NCI-H1436 (cell line): ENCODE measurements at places on chromosomes 2 and 18.

GRCh38 chr2:172550419-172550818 is 5.5 kb upstream of the PDK1 start:
- no peak for DNase-seq

- DNase-seq = no peak
Measured at GRCh38 chr18:8787371-8787670, 82.0 kb downstream of the MTCL1 start.

DNA sequence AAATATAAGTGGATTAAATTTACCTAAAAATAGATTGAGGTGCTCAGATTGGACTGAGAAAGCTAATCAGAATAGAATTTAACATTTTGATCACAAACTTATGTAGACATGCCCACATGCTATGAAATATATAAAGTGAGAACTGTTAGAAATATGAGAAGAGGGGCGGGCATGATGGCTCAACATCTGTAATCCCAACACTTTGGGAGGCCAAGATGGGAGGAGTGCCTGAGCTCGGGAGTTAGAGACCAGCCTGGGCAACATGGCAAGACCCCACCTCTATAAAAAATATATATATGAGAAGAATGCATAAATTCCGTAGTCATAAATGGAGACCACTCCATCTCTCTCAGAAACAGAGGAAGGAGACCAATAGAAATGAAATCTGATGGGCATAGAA is 25.7 kb downstream of the NTSR2 start:
- no peak for DNase-seq

DNA sequence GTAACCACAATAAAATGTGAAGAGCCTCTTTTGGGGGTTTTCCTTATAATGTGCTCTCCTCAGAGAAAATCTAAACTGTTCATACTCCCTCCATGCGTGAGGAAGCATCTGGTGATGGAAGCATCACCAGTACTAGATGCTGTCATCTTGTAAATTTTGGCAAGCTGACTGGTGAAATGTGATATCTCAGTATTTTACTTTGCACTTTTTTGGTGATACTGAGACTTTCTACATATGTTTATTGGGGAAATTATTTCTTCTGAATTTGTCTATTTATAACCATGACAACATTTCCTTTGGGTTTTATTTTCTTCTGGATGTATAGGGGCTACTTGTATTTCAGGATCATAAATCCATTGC is 95.9 kb upstream of the DLGAP1 start:
- DNase-seq = no peak

DNA sequence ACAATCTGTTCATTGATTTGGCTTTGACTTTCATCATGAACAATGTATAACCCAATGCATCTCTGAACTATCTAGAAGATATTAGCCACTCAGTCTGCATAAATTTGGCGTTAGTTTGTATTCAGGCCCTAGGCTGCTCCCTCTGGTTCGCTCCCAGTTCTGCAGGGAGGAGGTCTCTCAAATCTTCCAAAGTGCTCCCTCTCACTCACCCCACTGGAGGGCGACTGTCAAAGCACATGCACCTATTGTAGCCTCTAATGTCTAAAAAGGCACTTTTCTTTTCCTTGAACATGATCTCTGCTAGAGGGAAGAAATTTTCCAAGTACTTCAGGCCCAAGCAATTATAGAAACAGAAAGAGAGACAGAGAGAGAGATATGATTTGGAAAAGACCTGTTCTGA is 291.5 kb downstream of the TDRD15 start:
- no peak for DNase-seq

DNA sequence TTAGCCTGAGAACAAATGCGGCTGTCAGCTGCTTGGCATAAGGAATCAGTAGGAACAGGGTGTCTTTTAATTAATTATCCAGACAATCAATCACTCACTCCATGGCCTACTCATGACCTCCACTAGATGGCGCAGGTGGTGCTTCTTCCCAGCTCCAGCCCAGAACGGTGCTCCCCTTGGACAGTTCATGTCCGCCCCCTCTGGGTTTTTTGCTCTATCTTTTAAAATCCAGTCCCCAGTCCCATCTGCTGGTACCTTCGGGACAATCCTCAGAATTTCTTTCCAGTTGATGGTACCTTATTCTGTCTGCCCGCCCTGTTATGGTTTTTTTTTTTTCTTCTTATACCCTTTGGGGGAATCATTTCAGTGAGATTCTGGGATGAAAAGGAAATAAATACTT is 99.8 kb downstream of the CACNB4 start:
- DNase-seq = peak; percentile 38
